ENCODE measurements at places on chromosomes 2 and 18.

DNA sequence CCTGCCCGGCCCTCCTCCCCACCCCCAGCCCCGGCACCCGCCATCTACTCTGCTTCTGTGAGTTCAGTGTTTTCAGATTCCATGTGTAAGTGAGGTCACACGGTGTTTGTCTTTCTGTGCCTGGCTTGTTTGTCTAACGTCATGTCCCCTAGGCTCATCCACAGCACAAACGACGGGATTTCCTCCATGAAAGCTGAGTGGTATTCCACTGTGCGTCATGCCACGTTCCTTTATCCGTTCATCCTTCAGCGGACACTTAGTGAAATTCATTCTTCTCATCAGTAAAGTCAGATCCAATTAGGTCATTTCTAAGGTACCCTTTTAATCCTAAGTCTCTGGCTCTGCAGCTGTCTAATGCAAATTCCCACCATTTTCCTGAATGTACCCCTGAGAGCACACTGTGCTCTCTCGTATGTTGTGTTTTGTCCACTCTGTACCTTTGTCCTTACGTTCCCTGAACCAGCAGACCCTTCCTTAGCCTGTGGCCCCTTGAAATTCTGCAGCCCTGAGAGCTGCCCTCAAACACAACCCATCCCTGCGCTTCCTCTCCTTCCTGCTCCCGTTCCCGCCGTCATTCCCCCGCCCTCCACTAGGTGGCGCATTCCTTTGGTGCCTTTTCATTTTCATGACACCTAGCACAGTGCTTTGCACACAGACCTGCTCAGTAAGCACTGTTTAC, 44.1 kb downstream of the TRAPPC12 start:
- no peak overlapping the region for H3K27ac ChIP-seq
- no peaks in the 10 kb centered on the region for H3K27me3 ChIP-seq
- peaks cover 58% of the 10 kb centered on the region for H3K36me3 ChIP-seq
- no peaks in the 10 kb centered on the region for H3K4me1 ChIP-seq

DNA sequence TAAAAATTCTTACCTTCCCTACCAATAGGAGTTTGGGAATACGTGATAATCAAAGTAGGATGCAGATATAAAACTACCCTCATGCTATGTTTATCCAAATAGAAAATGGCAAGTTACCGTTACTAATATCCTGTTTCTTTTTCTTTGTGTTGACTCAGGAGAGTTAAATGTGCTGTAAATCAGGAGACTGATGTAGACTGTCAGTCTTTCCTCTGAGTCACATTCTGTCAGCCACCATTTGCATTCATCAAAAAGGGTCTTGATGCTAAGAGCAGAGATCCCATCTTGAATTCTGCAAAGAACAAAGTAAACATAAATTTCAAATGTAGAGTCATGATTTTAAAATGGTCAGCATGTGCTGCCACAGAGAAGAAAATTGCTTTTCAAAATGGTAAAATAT, 712.8 kb downstream of the SOCS6 start:
- no peak for DNase-seq
- H3K27ac ChIP-seq = no peak overlapping the region
- H3K27me3 ChIP-seq = no peaks in the 10 kb centered on the region
- no peaks in the 10 kb centered on the region for H3K36me3 ChIP-seq
- H3K4me1 ChIP-seq = no peaks in the 10 kb centered on the region

DNA sequence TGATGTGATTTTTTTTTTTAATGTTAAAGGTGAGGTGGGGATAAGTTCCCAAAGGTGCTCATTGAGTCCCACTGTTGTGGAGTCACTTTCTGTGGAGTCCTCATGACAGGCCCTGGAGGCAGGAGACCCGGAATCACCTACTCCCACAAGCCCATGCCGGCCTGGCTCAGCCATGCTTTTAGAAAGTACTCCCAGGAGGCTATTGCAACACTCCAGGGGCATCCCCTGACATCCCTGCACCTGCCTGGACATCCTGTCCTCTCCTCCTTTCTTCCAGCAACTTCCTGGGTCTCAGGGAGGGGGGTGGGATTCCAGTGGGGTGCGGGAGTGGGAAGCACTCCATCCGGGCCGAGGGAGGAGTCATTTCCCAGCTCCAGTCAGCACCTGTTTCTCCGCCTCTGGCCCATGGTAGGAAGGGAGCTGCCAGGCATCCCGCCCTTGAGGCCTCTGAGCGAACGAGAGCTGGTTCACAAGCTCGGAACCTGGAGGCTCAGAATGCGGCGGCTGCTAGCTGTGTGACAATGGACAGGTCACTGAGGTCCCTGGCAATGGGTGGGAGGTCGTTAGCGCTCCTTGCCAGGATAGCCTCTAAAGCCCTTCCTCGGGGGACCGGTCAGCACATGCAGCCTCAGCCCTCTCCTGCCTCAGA, 163.9 kb upstream of the ID2 start:
- no peaks in the 10 kb centered on the region for H3K4me1 ChIP-seq
- DNase-seq = no peak
- H3K27ac ChIP-seq = no peak overlapping the region
- H3K36me3 ChIP-seq = no peaks in the 10 kb centered on the region

GRCh38 chr2:88680266-88680902, 11.1 kb upstream of the RPIA start:
- no peak overlapping the region for H3K4me3 ChIP-seq
- H3K36me3 ChIP-seq = no peaks in the 10 kb centered on the region
- no peaks in the 10 kb centered on the region for H3K27me3 ChIP-seq
- no peak overlapping the region for H3K27ac ChIP-seq

DNA sequence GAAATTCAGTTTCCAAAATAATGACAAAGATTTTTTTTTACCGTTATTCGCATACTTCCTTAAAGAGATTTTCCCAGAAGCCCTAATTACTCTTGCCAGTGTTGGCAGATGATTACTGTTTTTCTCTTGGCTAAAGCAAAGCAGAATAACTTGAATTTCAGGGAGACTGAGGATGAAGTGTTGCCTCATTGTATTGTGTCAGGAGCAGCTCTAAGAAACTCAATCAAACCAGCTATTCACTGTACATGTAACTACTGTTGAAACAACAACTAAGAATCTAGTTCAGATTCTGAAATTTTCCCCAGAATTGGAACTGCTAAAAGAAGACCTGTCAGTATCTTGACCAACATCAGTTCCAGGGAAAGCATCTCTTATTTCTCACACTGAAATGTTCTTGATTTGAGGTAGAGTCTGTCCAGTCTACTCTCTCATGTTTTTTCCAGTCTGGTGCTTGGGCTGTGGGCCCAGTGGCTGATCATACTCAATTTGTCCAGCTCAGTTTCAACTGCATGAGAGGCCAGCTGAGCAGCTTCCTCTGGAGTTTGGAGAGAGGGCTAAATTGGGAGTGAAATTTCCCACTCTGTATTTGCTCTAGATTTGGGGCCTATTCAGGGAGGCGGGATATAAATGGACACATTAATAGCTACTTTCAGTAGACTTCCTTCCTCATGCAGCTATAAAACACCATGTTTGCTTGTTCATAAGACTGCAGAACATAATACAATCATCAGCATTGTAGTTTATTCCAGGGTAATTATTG, 78.5 kb downstream of the PPP1R1C start:
- DNase-seq = no peak
- H3K36me3 ChIP-seq = no peaks in the 10 kb centered on the region
- peaks cover 21% of the 10 kb centered on the region for H3K4me1 ChIP-seq

DNA sequence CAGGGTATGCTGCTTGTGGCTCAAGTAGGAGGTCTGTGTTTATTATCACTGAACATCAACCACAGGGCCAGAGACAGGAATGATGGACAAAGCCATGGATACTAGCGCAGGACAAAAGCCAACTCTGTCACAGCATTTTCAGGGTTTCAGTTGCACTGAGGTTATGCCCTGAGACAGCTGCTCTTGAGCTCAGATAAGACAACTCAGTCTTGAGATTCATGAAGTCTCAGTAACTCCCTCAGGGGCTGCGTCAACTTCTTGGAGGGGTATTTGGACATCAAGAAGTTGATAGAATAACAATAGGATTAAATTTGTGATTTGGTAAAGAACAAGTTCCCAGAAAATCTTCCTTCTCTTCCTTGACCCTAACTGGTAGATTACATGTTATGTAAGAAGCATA, 287.0 kb upstream of the SLC14A2 start:
- H3K4me1 ChIP-seq = peaks cover 41% of the 10 kb centered on the region
- no peak for DNase-seq
- no peak overlapping the region for H3K4me3 ChIP-seq
- no peak overlapping the region for H3K27ac ChIP-seq
- no peaks in the 10 kb centered on the region for H3K36me3 ChIP-seq

GRCh38 chr2:236629961-236630872, 60.6 kb downstream of the ACKR3 start:
- no peaks in the 10 kb centered on the region for H3K36me3 ChIP-seq
- H3K27me3 ChIP-seq = peaks cover 16% of the 10 kb centered on the region
- no peak overlapping the region for H3K27ac ChIP-seq
- DNase-seq = no peak

DNA sequence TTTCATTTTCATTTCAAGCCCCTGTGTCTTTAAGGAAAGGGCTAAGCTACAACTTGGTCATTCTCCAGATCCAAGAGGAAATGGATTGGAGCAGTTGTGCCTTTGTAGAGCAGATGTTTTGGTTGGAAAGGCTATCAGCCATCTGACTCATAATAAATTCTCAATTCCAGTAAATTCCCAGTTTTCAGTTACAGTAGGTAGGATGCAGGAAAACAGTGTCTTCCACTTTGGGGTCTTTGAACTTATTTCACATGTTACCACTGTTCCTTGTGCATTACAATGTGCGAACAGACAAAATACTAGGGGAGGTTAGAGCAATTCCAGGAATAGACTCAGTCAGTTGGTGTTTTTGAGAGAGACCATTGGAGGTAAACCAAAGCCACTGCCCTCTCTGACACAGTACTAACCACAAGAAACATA, 211.9 kb downstream of the BABAM2 start:
- peak overlapping the region; percentile 12 for H3K4me3 ChIP-seq
- H3K27ac ChIP-seq = peak overlapping the region; percentile 83
- no peak for DNase-seq

DNA sequence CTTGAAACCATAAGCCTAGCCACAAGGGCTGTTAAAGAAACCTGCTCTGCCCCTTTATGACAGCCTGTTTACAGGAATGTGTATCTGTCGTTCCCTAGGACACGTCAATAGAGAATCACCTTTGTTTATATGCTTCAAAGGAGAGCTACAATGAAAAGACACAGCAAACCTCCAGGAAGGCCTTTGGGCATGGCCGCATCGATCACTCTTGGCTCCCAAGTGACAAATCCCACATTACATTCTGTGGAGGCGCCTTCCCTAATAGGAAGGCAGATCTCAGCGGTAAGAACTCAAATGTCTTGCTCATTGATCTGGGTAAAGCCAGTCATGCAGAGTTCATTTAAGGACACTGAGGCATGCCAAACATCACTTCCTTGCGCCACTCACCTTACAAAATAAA, 26.5 kb downstream of the KIAA2012 start:
- H3K4me3 ChIP-seq = no peak overlapping the region
- no peaks in the 10 kb centered on the region for H3K27me3 ChIP-seq
- no peaks in the 10 kb centered on the region for H3K36me3 ChIP-seq
- no peaks in the 10 kb centered on the region for H3K4me1 ChIP-seq
- no peak overlapping the region for H3K27ac ChIP-seq

DNA sequence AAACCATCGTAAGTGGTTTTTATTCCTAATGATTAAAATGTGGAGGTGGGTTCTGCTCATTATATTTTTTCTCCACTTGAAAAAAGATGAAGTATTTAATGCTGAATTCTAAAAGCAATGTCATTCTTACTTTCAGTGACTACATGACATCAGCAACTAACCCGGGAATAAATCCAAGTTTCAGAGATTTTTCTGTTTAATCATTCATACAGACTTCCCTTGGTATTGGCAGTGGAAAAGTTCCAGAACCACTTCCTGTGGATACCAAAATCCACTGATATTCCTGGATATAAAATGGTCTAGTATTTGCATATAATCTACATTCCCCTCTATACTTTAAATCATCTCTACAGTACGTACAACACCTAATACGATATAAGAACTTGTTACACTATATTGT, 128.6 kb downstream of the ZNF532 start:
- H3K36me3 ChIP-seq = no peaks in the 10 kb centered on the region
- peak overlapping the region; percentile 96 for H3K27ac ChIP-seq
- no peaks in the 10 kb centered on the region for H3K27me3 ChIP-seq
- no peak overlapping the region for H3K4me3 ChIP-seq
- H3K4me1 ChIP-seq = peaks cover 58% of the 10 kb centered on the region

DNA sequence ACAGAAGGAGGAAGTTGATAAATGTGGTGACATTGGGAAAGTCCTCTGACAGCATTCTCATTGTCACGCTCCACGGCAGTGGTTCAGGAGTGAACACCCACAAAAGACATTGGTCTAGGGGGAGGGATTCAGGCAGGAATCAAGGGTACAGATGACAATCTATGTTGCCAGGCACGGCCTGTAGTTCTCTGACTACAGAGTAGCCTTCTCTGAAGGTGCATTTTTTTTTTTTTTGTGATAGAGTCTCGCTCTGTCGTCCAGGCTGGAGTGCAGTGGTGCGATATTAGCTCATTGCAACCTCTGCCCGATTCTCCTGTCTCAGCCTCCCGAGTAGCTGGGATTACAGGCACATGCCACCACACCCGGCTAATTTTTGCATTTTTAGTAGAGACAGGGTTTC, 7.4 kb upstream of the MOB1A start:
- no peaks in the 10 kb centered on the region for H3K27me3 ChIP-seq
- H3K4me3 ChIP-seq = no peak overlapping the region
- H3K27ac ChIP-seq = no peak overlapping the region
- DNase-seq = no peak

Data from osteoblast (primary cell).